ENCODE measurements at places on chromosomes 16 and 17.

GRCh38 chr17:44147812-44148211 lies 6.1 kb downstream of the HROB start:
- no peak for DNase-seq

DNA sequence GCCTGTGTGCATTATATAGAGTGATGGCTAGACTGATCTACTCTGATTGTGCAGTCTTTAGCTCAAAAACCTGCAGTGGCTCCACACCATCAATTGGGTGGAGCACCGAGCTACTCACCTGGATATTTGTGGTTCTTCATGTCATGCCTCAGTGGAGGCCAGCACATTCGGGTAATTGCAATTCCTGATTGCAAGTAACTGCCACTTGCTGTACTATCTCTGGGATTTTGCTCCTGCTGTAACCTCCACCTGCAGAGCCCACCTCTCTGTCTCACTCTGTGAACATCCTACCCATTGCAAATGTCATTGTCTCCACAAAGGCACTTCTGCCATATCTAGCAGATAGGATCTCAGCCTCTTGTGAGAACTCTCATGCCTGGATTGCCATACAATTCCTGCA lies 1.7 kb upstream of the CCL1 start:
- DNase-seq = no peak

- no peak for DNase-seq
Measured at GRCh38 chr17:6660805-6661463, 9.4 kb downstream of the C17orf100 start.

- DNase-seq = no peak
Measured at GRCh38 chr17:72077326-72077960, 43.4 kb upstream of the SOX9 start.

GRCh38 chr17:231966-232807 lies 50.7 kb upstream of the DOC2B start:
- no peak for DNase-seq

- peak; percentile 80 for DNase-seq
Measured at GRCh38 chr17:42422958-42423712, at the start of gene CAVIN1. Gene CAVIN1, minus strand, starts transcription at chr17:42423256. Its CDS starts 159 bp downstream, at chr17:42423097.

GRCh38 chr16:62738666-62739460 lies 702.6 kb upstream of the CDH8 start:
- no peak for DNase-seq

DNA sequence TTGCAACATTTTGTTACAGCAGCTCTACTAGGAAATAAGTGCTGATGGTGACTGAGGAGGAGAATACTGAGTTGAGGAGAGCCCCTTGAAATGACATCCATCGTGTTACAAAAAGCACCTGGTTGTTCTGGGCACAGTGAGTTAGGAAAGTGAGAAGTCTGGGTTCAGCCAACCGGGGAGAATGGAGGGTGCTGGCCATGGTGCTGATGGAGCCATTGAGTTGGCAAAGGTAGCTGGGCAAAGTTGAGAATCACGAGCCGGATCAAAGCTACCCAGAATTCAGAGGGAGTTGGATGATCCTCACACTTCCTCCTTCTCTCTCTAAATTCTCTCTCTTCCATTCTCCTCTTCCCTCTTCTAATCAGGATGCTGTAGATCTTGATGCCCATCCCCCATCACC lies 35.0 kb upstream of the ASIC2 start:
- no peak for DNase-seq

DNA sequence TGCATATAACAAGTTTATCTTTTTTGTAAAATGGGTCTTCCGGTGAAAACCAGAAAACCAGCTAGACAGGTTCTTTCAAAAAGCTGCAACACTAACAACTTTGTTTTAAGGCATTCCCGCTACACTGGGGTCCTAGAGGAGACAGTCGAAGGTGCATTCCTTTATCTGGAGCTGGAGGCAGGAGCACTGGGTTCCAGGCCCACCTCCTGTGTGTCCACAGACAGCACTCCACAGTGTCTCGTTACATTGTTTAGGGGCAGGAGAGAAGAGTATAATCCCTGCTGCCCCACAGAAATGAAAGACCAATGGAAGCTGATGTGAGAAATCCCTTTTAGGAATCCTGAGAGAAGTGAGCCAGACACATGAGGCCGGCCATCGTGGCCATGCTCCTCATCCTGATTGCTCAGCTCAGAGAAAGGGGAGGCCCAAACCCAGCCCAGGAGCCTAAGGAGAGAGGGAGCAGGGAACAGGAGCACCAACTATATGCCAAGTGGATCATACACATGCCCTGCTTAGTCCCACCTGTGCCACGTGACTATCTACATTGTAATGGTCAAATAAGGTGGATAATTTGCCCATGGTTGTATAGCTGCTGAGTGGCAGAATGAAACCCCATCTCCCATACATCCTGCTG lies 59.5 kb downstream of the CCDC182 start:
- DNase-seq = no peak

GRCh38 chr16:12896562-12896961 lies 4.8 kb upstream of the SHISA9 start:
- no peak for DNase-seq

Data from occipital lobe (tissue), 3 donors.